ENCODE measurements at places on chromosomes 13 and 19.

GRCh38 chr13:110346661-110347067, 39.6 kb downstream of the COL4A2 start:
- DNase-seq, result no peak

GRCh38 chr19:15671891-15672579, 852 bp upstream of the CYP4F12 start:
- no peak for DNase-seq

DNA sequence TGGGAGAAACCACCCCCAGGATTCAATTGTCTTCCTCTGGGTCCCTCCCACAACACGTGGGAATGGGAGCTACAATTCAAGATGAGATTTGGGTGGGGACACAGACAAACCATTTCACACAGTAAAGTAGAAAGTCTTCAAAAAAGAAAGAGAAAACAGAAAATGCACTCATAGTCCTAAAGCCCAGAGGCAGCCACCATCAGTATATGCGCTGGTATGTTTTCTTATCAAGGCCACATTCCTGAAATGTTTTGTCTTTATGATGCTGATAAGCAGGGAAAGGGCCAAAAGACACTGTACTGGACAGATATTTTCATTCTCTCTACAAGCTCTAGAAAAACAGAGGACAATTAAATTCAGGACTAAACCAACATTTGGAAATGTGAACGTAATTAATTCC, 375.8 kb upstream of the TSHZ3 start:
- DNase-seq, result no peak

- DNase-seq, result no peak
Observed at GRCh38 chr19:38277969-38278680, 13.8 kb downstream of the SPINT2 start.

- DNase-seq, result peak; percentile 7
Observed at GRCh38 chr13:113562085-113562749, 22.3 kb upstream of the TFDP1 start.

- DNase-seq, result no peak
Observed at GRCh38 chr19:55259540-55260210, 858 bp upstream of the PPP6R1 start.

DNA sequence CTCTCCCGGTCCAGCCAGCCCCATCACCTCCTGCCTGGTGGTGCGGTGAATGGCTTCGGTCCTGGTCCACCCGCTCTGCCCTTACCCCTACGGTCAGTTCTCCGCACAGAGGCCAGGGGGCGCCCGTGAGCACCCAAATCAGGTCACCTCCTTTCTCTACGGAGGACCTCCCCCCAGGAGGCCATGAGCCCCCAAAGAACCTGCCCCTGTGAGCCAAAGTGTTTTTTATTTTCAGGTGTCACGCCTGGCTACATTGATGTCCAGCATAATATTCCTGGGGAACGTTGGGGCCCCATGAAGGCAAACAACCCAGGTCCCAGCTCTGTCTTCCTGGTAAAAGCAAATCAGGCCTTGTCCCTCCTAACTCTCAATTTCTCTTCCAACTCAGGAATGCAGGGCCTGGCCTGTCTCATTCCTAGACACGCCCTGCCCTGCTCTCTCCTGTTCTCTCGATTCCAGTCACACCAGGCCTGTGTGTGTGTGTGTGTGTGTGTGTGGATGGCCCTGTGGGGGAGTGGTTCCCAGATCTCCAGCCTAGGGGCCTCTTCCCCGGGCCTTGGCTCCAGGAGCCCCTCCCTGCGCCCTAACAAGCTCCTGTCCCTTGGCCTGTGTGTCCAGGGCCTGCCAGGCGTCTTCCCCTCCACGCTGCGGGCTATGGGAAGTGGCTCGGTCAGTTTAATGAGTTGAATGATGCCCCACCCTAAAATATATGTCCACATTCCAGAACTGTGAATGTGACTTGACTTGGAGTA, 9.7 kb upstream of the GIPC1 start:
- DNase-seq, result peak; percentile 43

- DNase-seq, result no peak
Observed at GRCh38 chr19:53947624-53948023, 15.1 kb upstream of the CACNG8 start.

- DNase-seq, result no peak
Observed at GRCh38 chr13:104773775-104774174, 1707.6 kb upstream of the SLC10A2 start.

DNA sequence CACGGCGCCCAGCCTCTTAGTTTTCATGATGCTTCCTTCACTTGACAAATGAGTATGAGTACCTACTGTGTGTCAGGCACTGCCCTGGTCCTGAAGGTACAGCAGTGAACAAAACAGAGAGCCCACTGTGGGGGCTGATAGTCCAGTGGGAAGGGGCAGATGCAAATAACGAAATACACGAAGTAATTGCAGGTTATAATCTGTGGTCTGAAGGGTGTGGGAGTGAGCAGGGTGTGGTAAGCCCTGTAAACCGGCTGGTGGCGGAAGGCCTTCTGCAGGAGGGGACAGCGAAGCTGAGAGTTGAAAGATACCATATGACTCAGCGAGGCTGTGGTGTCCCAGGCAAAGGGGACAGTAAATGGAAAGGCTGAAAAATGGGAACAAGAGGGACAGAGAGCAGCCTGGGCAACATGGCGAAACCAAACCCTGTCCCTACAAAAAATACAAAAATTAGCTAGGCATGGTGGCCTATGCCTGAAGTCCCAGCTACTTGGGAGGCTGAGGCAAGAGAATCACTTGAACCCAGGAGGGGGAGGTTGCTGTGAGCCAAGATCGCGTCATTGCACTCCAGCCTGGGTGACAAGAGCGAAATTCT, 60.5 kb downstream of the MAP4K1 start:
- peak; percentile 21 for DNase-seq

DNA sequence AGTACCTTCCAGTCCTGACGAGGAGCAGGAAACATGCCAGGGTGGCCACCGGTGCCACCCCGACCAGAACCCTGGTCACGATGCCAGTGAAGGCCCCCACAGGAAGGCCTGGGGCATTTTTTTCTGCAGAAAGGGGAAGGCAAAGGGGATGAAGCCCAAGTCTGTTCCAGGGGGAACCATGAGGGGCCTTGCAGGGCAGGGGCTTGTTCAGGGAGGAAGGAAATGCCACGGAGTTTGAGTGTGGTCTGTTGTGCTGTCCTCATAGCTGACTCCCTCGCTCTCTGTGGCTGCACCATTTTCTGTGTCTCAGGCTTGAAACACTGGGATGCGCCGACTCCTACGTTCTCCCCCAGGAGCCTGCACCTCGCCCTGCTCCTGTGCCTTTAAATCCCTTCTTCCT, 27.5 kb upstream of the CEACAM1 start:
- DNase-seq, result no peak

GRCh38 chr13:39818953-39819352, 163.5 kb downstream of the COG6 start:
- no peak for DNase-seq

- DNase-seq, result no peak
Observed at GRCh38 chr13:27161423-27161822, 10.2 kb downstream of the USP12 start.

DNA sequence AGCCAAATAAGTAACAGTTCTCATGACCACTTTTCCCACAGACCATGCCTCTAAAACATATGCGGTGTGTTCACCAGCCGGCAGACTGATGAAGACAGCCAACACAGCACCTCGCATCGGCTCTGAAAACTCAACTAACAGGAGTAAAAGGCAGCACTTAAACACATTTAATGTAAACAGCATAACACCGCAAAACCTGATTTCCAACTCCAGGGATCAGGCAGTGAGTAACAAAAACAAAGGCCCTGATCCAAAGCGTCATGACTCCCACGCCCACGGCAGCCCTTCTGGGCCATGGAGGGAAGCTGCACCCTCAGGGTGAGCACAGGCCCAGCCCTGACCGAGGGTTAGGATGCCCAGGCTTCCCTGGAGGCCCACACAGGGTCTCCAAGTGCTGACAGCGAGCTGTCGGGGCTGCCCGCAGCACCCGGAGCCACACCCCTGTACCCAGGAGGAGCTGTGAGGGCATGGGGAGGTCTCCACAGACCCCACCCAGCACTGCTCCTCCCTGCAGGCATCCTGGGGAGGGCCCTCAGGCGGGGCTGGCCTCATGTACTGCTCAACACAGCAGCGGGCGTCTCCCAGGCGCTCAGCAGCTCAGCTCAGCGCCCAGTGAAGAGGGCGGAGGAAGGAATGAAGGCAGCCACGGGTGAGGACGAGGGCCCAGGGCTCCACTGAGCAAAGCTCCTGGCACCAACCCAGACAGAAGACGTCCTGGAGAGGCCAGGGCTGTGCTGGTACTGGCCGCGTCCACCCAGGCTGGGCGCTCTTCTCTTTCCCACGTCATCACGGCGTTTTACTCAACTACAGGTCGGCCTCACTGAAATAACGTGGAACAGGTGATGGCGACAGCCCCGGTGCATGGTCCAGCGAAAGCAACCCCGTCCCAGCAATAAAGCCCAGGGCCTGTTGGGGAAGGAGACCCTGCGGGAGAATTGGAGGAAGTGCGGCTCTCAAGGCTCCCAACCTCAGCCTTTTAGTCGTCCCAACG, 53.7 kb downstream of the RASA3 start:
- no peak for DNase-seq

- DNase-seq, result no peak
Observed at GRCh38 chr19:16998635-16999194, 27.9 kb downstream of the CPAMD8 start.

DNA sequence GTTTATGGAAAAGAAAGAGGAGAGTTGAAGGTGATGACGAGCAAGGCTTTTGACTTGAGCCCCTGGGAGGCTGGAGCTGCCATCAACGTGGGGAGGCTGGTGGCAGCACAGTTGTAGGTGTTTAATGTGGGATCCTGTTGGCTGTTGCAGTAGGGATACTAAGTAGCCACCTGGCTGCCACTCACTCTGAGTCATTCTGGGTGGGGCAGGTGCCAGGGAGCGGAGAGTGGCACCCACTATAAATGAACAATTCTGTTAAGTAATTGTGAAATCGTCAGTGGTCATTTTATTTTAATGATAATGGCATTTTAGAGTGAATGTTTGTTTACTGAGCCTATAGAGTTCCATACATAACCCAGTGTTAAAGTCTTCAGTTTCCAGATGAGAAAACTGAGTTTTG, 9.8 kb downstream of the ZNF317 start:
- no peak for DNase-seq

GRCh38 chr13:51538591-51539179, 45.6 kb upstream of the WDFY2 start:
- DNase-seq, result no peak

GRCh38 chr19:54188215-54188871, 1.0 kb downstream of the MBOAT7 start:
- no peak for DNase-seq

DNA sequence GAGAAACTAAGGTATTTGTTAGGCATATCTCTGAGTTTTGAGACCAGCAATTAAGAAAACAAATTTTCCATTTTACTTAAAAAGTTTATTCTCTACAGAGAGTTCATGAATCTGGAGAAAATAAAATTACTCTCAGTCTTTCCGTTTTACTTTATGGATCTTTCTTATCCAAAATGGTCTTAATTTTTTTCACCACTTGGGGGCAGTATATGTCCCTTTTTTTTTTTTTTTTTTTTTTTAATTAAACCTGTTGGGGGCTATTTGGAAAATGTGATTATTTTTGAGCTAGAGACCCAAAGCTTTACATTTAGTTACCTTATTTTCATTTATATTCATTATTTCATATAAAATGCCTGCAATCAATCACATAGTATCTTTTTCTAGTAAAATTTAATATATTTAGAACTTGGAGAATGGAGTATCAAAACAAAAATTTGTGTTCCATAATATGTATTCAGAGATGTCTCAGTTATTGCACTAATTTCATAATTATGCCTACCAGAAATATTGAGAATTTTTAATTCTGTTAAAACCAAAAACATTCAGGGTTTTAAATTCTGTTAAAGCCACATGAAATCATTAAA, 27.1 kb downstream of the PIBF1 start:
- no peak for DNase-seq

DNA sequence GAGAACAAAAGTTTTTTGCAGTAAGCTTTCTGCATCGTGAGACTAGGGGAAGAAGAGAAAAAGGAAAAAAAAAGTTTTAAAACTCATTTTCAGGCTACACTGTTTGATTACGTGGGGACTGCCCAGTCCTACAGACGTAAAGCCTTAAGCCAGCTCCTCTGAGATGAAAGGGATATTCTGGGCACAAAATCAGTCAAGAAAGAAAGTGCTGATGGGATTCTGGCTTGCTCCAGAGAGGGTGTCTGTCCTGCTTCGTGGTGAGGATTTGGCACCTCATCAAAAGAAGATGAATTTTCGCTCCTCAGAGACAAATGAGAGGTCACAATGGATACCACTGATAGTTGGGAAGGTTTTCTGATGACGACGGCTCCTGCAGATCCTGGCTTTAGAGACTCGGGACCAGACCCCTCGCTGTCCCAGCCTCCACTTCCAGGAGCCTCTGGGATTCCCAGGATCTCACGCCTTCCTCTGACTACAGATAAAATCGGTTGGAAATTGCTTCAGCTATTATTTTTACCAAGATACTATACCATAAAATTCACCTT, 9.7 kb downstream of the TEX29 start:
- no peak for DNase-seq

DNA sequence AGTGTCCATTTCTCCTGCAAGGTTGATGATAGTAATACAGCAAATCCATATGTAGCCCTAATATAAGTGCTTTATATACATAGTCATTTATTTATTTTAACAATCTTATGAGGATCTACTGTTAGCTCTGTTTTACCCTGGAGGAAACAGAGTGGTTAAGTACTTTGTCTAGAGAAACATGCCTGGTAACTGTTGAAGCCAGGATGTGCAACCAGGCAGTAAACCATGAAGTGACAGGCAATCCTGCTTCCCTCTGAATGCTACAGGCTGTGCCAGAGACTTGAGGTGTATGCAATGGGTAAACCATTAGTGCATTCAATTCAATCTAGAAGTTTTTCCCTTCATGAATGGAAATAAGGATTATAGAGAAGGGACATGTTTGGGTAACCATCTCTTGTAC, 911.0 kb downstream of the PCDH17 start:
- DNase-seq, result no peak

GRCh38 chr19:48560095-48560530, 8.1 kb downstream of the SULT2B1 start:
- no peak for DNase-seq

- DNase-seq, result no peak
Observed at GRCh38 chr13:43170506-43170905, 147.1 kb downstream of the DNAJC15 start.

GRCh38 chr13:73061473-73061872, 2.7 kb downstream of the KLF5 start:
- DNase-seq, result no peak

GRCh38 chr19:15112385-15112784, 5.2 kb downstream of the SYDE1 start:
- no peak for DNase-seq

DNA sequence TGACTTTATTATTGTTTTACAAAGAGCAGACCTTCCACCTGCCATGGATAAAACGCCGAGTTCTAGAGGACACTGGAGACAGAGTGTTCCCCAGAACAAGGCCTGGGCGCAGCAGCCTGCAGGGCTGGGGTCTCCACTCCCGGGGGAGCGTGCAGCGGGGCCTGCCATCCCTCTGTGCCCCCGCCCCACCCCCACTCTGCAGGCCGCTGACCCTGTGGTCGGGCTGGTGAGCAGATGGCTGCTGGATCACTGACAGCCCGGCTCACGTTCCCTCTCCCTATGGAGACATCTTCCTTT, 8.6 kb upstream of the PTBP1 start:
- DNase-seq, result no peak

GRCh38 chr13:110555601-110556223, 5.8 kb downstream of the RAB20 start:
- DNase-seq, result no peak

Data from stimulated activated CD8-positive, alpha-beta memory T cell treated with anti-CD3 and anti-CD28 coated beads, Interleukin-4, amount 100 ng/mL, for 4 hours (primary cell).